HEK293T (cell line): ENCODE measurements at places on chromosomes 4 and X.

DNA sequence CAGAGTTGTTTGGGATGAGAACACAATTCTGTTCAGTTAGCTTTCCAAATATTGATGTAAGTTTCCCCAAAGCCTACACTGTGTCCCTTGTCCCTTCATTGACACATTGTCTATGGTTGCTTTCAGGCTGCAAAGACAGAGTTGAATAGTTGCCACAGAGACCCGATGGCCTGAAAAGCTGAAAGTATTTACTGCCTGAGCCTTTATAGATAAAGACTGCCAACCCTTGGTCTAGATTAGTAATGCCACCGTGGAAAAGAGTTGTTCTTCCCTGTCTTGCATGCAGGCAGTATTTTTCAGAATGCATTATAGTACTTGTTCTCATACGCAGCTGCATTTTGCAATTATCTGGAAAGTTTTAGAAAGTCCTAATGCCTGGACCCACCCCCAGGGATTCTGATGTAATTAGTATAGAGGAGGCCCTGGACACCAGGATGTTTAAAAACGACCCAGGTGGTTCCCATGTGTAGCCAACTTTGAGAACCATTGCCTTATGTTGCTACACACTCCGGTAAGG is 180.8 kb downstream of the FRMPD4 start:
- no peak for DNase-seq

GRCh38 chr4:43048570-43048969 is 156.1 kb downstream of the GRXCR1 start:
- peak; percentile 5 for DNase-seq

GRCh38 chr4:55884851-55885219 is 31.4 kb downstream of the EXOC1 start:
- DNase-seq: no peak

- DNase-seq: no peak
Measured at GRCh38 chr4:140863197-140863596, 107.0 kb upstream of the TBC1D9 start.

GRCh38 chrX:153763298-153763932 is 634 bp upstream of the PLXNB3 start:
- DNase-seq: no peak

GRCh38 chrX:154795016-154795415 is 10.3 kb downstream of the MPP1 start:
- no peak for DNase-seq

- DNase-seq: no peak
Measured at GRCh38 chr4:106315476-106315967, 487 bp downstream of the TBCK start.

GRCh38 chrX:22343192-22343591 is 70.5 kb downstream of the CBLL2 start:
- DNase-seq: no peak

DNA sequence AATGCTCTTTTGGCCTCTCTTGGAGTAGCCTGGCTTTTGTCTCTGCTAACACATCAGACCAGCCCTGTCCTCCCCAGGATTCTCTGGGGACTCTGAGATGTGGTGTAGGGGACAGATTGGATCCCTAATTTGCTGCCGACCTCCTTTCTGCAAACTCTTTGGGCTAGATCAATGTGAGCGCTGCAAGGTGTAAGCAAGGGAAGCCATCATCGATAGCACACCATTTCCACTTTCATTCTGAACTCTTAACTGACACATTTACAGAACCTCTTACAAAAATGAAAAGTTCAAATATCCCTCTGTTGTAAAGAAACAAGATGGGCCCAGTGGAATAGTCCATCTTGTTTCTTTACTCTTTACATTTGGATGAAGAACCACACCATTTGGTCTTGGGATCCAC is 46.6 kb downstream of the PGRMC2 start:
- DNase-seq: no peak

DNA sequence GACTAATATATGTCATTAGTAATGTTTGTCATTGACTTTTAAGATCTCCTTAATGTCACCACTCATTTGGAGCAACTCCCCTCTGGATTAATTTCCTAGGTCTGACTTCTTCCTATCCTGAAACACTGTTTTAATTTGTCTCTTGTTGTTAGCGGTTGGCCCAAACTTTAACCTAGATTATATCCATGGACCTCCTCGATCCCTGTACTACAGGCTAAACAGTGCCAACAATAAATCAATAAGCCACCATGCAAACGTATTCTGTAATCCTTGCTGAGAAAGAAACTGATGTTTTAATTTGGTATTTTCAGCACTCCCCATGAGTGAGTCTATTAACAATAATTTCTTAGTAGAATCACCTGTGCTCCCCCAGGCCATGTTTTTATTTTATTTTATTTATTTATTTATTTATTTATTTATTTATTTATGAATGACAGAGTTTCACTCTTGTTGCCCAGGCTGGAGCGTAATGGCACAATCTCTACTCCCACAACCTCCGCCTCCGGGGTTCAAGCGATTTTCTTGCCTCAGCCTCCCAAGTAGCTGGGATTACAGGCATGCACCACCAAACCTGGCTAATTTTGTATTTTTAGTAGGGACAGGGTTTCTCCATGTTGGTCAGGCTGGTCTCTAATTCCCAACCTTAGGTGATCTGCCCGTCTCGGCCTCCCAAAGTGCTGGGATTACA is 204.1 kb downstream of the IL15 start:
- DNase-seq: no peak

DNA sequence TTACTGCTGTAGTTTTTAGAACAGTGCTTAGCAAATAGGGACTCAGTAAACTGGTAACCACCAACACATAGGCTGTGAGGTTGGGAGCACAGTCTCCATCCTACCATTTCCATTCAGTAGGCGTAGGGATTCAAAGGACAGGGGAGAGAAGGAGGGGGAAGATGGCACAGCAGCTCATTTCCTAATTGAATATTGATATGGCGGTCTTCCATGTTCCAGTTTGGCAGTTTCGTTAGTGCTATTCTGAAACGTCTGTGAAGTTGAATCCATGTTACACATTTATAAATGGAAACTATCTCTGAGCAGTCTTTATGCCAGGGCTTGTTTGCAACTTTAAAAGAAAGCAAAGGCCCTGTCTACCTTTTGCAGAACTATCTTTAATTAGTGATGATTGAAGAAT is 105.5 kb downstream of the PARM1 start:
- no peak for DNase-seq

GRCh38 chr4:137627739-137628460 is 95.6 kb upstream of the PCDH18 start:
- DNase-seq: no peak

- peak; percentile 95 for DNase-seq
Measured at GRCh38 chrX:44872821-44873414, at the start of gene KDM6A. TSS of gene KDM6A (plus strand) at chrX:44873188. CDS start at chrX:44873552, 364 bp downstream.

DNA sequence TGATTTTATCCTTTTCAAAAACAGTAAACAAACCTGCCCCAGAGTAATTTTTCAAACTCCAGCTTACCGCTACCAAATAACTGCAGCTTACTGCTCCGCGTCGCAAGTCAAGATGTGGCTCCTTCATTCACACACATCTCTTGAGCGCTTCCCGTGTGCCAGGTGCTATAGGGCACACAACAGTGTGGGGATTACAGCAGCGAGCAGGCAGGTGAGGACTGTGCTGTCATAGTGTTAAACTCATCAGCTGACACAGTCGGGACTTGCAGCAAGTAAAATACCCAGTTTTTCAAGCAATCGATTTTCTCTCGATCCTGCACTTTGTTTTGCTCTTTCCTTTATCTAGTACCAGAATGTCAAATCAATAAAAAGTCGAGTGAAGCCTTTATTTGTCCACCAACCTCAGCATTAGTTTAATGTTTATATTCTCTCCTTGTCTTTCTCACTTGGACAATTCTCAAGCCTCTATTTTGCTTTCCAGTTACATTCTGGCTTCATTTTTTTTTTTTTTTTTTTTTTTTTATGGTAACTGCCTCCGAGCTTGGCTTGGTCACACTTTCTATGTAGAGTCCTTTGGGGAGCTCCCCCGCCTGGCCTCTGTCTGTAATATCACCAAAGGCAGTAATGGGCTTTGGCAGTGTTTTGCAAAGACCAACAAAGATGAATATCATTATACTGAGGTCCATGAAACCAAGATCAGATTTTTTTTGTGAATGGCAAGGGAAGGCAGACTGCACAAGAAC is 8.3 kb upstream of the ASB5 start:
- peak; percentile 73 for DNase-seq

GRCh38 chrX:114675365-114675764 is 91.5 kb downstream of the HTR2C start:
- no peak for DNase-seq

DNA sequence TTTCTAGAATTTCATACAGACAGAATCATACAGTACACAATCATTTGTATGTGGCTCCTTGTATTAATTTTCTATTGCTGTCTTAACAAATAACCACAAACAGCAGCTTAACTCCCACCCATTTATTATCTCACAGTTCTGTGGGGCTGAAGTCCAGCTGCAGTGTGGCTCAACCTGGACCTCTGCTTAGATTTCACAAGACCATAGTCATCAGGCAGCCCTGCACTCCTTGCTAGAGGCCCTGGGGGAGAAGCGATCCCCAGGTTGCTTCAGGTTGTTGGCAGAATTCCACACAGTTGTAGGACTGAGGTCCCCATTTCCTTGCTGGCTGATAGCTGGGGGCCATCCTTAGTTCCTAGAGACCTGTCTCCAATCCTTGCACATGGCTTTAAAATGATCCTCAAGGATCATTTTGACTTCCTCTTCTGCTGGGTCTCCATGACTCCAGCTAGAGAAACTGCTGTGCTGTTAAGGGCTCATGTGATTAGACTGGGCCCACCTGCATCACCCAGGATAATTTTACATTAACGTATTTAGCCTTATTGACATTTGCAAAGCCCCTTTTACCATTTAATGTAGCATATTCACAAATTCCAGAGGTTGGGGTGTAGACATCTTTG is 60.9 kb upstream of the SMAD1 start:
- no peak for DNase-seq

GRCh38 chr4:81650606-81651242 is 179.0 kb upstream of the RASGEF1B start:
- DNase-seq: no peak

- no peak for DNase-seq
Measured at GRCh38 chr4:2267841-2268240, 5.9 kb upstream of the MXD4 start.

GRCh38 chrX:125132274-125132673 is 187.4 kb upstream of the TEX13C start:
- DNase-seq: peak; percentile 39

DNA sequence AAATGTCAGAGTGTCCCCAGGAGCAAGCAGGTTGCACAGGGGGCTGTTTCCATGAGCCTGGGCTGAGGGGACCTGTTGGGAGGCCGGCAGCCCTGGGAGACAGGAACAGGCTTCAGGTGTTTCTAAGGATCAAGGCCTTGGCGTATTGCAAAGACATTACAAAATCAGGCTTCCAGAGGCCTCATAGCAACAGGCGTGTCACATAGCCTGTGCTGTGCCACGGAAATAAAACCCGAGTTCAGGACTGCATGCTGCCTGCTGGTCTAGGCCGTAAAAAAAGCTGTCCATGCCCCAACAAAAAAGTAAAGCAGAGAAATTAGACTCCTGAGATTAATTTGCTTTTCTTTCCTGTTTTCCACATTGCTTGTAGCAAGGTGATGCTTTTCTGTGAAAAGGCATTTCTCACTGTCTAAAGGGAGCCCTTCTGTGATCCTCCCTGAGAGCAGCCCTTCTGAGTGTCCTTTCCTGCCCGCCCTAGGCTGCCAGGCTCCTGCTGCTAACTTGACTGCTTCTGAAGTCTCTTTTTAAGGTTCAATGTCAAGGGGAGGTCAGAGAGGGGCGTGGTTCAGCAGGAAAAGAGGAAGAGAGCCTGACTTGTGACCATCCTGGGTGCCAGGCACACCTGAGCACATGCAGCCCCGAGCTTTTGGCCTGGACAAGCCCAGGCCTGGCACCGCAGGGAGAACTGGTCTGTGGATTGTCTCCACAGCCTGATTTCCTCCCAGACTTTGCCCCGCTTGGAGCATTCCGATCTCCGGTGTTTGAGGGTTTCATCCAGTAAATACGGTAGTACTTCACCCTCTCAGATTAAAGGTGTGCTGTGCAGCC is 21.3 kb downstream of the SHROOM2 start:
- no peak for DNase-seq

DNA sequence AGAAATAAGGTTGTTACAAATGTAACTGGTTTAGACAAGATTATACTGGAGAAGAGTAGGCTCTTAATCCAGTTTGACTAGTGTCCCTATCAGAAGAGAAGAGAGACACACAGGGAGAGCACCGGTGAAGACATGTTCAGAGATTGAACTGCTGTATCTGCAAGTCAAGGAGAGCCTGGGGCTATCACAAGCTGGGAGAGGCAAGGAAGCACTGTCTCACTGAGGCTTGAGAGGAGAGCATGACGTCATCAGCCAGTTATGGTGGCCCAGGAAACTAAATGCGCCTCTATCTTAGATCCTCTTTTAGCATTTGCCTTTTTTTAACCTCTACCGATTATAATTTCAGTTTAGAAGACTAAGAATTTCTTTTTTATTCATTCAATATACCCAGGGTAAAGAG is 583.4 kb downstream of the TRAM1L1 start:
- peak; percentile 5 for DNase-seq

DNA sequence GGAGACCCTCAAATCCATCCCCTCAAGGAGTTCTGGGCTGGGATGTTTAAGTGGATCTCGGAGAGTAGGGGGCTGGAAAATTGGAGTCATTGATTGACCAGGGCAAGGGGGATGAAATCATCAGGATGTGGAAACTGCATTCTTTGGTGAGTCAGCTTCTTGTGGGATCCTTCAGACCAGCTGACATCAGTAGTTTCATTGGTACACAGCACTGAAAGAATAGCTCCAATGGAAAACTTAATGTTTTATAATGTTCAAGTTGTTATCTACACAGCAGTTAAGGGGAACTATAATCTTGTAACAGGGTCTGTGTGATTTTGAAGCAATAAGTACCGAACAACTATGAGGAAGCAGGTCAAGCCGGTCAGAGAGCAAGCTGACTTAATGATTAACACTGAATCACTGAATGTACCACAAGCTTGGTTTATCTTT is 506.1 kb downstream of the RPA4 start:
- DNase-seq: no peak

DNA sequence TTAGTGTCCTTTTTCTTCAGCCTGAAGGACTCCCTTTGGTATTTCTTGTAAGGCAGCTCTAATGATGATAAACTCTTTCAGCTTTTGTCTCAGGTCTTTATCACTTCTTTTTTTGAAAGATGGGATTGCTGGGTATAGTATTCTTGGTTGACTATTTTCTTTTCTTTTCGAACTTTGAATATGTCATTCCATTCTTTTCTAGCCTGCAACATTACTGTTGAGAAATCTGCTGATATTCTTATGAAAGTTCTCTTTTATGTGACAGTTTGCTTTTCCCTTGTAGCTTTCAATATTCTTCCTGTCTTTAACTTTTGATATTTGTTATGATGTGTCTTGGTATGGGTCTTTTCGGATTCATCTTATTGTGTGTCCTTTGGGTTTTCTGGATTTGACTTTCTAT is 107.6 kb upstream of the SRD5A3 start:
- DNase-seq: no peak

GRCh38 chr4:142818031-142818430 is 28.1 kb downstream of the INPP4B start:
- DNase-seq: no peak

- DNase-seq: no peak
Measured at GRCh38 chr4:127881563-127881864, 821 bp downstream of the PLK4 start.

GRCh38 chrX:72105436-72105835 is 26.3 kb downstream of the RTL5 start:
- DNase-seq: no peak

- no peak for DNase-seq
Measured at GRCh38 chrX:53155512-53156206, 61.7 kb downstream of the KANTR start.

GRCh38 chr4:154503598-154503997 is 12.0 kb upstream of the DCHS2 start:
- DNase-seq: peak; percentile 22

- DNase-seq: no peak
Measured at GRCh38 chr4:147730333-147730732, 1.6 kb upstream of the ARHGAP10 start.
